NCI-H774 (cell line): ENCODE measurements at places on chromosomes 7 and 10.

DNA sequence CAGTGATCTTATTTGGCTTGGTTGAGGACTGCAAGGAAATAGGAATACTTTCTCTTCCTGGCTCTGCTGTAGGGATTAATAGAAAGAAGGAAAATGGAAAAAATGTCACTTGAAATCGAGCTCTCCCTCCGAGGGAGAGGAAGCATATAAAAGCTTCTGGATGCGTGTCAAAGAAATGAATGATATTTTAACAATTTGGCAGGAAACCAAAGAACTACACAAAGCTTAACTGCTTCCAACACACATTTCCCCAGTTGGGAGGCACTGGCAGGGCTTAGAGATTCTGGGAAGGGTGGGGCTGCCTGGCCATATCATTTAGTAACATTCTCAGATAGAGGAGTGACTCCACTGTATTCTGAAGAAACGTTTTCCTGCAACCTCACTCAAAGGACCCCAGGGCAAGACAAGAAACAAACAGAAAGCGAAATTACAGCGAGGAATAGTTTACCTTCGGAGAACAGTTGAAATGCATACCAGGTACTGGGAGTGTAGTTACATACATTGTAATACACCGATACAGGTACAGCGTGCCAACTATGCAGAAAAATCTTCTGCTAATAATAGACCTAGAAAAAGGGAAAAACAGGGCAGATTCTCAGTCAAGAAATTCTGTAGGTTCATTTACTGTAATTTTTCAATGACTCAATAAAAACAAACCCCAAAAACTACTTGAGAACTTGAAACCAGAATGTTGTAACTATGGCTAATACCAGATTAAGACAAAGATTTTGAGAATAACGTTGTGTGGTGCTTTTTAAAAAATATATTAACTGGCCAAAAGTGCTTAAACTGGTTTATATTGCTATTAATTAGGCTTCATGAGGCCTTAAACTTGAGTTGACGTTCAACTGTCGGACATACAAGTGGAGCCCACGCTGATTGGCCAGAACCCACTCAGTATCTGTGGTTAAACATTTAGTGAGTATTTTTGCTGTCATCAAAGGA, 75.7 kb upstream of the ASAH2 start:
- no peak for DNase-seq

- DNase-seq: peak; percentile 55
Observed at GRCh38 chr10:48658243-48658974, 26.3 kb upstream of the WDFY4 start.

- no peak for DNase-seq
Observed at GRCh38 chr10:81909453-81909852, 34.5 kb downstream of the NRG3 start.

DNA sequence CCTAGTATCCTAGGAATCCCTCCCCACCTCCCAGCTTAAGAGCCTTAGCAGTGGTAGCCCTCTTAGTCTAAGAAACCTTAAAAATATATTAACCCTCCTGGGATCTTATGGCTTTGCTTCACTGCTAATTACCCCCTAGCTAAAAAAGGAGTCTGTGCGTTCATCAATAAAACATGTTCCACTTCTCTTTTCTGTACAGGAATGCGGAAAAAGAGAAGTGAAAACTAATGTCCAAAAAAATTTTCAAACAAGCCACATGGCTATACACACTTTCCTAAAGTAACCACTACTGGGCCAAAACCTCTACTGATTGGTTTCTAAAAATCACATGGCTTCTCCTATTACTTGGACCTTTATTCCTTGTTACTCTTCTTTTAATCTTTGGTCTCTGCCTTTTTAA, 667.1 kb upstream of the LRRTM3 start:
- no peak for DNase-seq

- DNase-seq: no peak
Observed at GRCh38 chr7:155295511-155295910, 2.2 kb upstream of the INSIG1 start.

DNA sequence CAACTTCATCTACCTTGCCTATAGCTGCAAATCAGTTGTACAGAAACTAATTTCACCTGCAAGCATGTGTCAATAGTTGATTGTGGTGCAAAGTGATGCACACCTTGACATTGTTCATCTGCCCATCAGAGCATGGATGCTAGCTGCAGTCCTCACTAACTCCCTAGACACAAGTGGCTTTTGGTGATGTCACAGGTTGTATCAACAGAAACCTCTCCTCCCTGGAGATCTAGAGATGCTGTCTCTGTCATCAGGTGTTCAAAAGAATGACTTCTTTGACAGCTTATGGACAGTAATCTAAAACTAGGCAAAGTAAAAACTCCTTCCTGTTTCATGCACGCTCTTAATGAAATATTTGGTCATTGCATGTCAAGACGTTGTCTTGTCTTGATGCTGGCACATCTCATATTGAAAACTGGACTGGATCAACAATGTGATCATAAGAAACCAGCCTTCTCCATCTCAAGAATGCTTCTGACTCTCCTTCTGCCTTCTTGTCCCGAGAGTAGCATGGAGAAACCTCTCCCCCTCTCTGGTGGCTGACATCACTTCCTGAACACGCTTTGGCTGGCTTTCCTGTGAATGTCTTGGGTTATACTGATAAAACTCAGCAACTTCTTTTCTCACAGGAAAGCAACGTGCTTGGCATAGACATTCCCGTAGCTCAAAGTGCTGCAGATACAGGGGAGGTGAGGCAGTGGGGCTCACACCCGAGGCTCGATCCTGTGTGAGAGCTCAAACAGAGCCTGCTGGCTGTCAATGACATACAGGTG, 176.2 kb upstream of the CDCA7L start:
- no peak for DNase-seq
